RPMI7951 (cell line): ENCODE measurements at places on chromosomes 7 and 10. TPM values are rescaled to one million over a fixed set of nuclear protein-coding genes. Genes with fewer than 3 reads are reported as not detected.
A peak's percentile ranks its signal among the peaks of the same experiment; 100 is the strongest.

ACHE gene
- total RNA-seq: not detected in 2 replicates

ADCYAP1R1 gene
- 0.10 TPM in 1 of 2 replicates, not detected in the other for total RNA-seq

CNTNAP2 gene
- total RNA-seq: not detected in 2 replicates

NEUROD6 gene
- not detected in 2 replicates for total RNA-seq

OR2A12 gene
- total RNA-seq: not detected in 2 replicates

VAX1 gene
- not detected in 2 replicates for total RNA-seq

TAS2R3 gene
- 0.12 TPM in 1 of 2 replicates, not detected in the other for total RNA-seq

UPK3BL1 gene
- 6.4 and 7.9 TPM in 2 replicates for total RNA-seq

GRCh38 chr7:137545059-137545716 lies 201.7 kb upstream of the PTN start:
- peak; percentile 54 for DNase-seq

GRCh38 chr10:49187044-49187484 lies 1.1 kb downstream of the TMEM273 start:
- no peak for DNase-seq

GRCh38 chr10:107442035-107442505 lies 277.6 kb upstream of the SORCS1 start:
- DNase-seq: peak; percentile 66

DNA sequence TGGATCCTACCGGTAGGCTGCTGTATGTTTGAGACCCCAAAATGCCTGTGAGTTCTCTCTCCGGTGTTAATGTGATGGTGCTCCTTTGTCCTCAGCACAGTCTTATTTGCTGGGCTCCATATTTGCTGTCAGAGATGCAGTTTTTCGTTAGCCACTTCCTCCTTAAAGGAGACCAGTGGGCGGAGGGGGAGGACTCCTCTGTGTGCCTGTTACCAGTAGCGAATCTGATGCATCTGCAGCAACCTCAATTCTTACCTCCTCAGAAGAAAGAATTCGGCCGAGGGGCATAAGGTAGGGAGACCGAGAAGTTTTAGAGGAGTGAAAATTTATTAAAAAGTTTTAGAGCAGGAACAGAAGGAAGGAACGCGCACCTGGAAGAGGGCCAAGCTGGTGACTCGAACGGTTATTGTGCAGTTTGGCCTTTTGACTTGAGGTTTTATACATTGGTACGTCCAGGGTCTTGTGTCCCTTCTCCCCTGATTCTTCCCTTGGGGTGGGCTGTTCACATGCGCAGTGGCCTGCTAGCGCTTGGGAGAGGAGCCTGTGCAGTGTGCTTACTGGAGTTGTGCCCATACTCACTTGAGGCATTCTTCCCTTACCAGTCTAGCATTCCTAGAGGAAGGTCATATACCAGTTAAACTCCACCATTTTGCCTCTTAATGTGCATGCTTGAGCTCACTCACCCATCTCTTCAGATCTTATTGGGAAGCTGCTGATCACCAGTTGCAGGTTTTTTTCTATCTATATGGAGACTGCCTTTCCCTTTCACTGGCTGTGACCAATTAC lies 49.5 kb downstream of the GNAI1 start:
- DNase-seq: no peak

- DNase-seq: peak; percentile 8
These were observed 93.5 kb upstream of the SLC25A13 start for GRCh38 chr7:96415293-96415940.

DNA sequence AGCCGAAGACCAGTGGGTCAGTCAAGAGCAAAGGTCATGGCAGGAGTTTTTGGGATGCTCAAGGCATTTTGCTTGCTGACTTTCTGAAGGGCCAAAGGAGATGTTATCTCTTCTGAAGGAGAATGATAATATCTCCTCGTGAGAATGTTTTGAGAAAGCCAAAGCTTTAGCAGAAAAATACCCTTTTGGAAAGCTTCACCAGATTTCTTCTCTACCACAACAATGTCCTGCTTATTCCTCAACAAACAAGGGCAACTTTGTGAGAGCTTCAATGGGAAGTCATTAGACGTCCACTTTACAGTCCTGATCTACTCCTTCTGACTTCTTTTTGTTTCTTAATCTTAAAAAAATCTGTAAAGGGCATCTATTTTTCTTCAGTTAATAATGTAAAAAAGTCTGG lies 132.8 kb upstream of the DNAJB12 start:
- DNase-seq: peak; percentile 5

- no peak for DNase-seq
These were observed 283.5 kb upstream of the NFE2L3 start for GRCh38 chr7:25868509-25868908.

GRCh38 chr10:33129141-33129995 lies 171.3 kb upstream of the ITGB1 start:
- peak; percentile 96 for DNase-seq

DNA sequence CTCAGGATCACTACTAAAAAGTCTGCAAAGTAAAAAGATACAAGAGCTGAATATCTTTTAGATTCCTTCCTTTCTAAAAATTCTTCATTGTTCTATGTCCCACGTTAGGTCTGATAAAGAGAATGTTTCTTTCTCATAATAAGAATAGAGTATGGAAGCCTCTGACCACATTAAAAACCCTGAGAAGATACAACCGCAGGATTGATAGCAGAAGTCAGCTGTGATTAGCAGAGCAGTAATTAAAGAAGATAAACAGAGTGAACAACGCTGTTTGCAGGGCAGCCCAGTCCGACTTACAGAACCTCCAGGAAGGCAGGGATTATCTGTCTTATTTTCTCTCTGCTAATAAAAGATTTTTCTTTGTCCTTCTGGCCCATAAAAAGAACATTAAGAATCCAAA lies 31.4 kb upstream of the PITRM1 start:
- no peak for DNase-seq

- DNase-seq: peak; percentile 87
These were observed 43.6 kb downstream of the NSUN6 start for GRCh38 chr10:18607503-18608378.

- peak; percentile 70 for DNase-seq
These were observed 94.9 kb downstream of the LYZL2 start for GRCh38 chr10:30534465-30535144.

- DNase-seq: peak; percentile 100
These were observed 48.2 kb downstream of the APBB1IP start for GRCh38 chr10:26486304-26486703.

DNA sequence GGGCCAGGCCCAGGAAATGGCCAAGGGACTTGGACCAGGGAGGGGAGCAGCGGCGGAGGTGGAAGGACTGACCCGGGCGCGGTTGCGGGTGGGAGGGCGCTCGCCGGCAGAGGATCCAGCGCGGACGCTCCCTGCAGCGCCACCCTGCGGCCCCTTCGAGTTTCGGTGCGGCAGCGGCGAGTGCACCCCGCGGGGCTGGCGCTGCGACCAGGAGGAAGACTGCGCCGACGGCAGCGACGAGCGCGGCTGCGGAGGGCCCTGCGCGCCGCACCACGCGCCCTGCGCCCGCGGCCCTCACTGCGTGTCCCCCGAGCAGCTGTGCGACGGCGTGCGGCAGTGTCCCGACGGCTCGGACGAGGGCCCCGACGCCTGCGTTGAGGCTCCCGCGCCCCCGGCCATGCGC lies 16.8 kb upstream of the ZNF467 start:
- no peak for DNase-seq
